ENCODE measurements at places on chromosomes 13 and 19.
A peak's percentile ranks its signal among the peaks of the same experiment; 100 is the strongest.

- DNase-seq: no peak
These were observed 21.3 kb upstream of the OR1M1 start for GRCh38 chr19:9065457-9066014.

DNA sequence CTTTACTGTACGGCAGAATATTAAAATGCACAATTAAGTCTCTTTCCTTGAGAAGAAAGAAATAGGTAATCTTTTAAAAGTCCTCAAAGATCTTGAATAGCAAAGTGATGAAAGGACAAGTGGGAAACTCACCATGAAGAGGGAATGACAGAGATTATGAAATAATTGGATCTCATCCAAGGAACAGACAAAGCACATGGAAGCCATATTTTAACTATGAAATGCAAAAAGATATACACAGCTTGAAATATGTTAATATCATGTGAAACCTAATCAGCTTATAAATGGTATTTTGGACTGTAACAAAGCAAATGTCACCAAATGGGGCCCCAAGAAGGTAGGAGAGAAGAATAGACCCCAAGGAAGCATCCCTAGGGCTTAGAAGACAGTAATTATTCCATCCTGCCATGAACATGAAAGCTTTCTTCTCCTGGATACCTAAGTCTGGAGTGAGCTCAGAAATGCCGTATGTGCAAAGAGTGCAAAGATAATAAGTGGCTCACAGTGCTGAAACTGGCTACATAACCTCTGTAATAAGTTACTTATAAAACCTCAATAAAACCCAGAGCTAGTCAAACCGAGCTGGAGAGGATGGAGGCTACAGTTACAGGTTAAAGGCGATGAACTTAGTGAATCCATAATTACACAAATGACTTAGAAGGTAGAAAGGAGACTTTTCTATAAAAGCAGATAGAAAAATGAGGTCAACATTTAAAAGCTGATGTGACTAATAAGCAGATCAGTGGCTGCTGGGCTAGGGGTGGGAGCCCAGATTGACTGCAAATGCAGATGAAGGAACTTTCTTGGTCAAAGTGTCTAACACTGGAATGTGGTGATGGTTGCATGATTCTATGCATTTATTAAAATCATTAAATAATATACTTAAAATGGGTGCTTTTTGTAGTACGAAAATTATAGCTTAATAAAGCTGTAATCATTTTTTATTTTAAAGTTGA lies 34.4 kb downstream of the DCLK1 start:
- no peak for DNase-seq

- DNase-seq: no peak
These were observed 66.6 kb downstream of the RUBCNL start for GRCh38 chr13:46320406-46320805.

GRCh38 chr19:4278010-4278409 lies 1.1 kb upstream of the SHD start:
- no peak for DNase-seq

DNA sequence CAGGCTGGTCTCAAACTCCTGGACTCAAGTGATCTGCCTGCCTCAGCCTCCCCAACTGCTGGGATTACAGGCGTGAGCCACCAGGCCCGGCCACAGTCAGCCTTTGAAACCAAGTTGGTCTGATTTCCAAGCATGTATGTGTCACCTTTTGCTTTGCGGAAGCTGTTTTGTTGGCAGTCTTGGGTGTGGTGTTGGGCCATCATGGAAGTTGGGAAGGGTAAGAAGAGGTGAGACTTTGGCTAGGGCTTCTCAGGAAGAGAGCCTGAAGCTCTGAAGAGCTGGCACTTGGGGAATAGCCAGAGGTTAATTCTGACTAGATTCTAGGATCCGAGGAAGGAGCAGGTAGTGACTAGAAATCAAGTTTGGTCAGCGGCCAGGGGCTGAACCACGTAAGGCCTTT lies 2.8 kb downstream of the RSPH6A start:
- DNase-seq: no peak

DNA sequence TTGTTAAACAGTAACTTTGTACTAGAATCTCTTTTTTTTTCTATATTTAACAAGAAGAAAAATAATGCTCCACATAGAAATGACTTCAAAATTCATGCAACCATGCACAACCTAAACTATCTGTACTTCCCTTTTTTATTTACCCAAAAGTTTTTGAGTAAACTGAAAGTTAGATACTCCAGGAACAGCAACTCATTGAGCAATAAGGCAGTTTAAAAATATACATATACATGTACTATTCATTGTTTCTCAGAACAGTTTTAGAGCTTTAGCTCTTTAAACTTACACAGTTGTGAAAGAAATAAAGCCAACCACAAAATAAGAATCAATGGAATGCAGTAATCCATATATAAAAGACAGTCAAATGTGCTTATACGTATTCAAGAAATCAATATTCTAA lies 39.2 kb downstream of the MTMR6 start:
- DNase-seq: no peak

DNA sequence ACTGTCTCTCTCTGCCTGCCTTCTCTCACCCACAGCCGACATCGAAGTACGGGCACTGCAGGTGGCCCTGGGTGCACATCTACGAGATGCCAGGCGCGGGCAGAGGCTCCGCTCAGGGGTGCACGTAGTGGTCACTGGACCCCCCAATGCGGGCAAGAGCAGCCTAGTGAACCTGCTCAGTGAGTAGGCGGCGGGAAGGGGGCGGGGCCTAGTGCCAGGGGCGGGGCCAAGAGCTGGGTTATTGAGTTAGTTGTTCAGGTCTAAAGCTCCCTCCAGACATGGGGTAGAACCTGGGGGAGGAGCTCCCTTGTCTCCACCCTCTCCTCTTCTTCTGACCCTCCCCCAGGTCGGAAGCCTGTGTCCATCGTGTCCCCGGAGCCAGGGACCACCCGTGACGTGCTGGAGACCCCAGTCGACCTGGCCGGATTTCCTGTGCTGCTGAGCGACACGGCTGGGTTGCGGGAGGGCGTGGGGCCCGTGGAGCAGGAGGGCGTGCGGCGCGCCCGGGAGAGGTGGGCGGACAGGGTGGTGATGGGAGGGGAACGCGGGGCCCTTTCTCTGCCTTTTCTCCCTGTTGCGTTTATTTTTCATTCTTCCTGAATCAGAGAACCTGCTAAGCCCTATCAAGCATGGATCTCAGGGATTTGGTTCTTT lies 1.9 kb downstream of the GTPBP3 start:
- DNase-seq: peak; percentile 52

- DNase-seq: no peak
These were observed 10.8 kb downstream of the ENOX1 start for GRCh38 chr13:43776006-43776405.

- DNase-seq: no peak
These were observed 57.2 kb upstream of the C1QTNF9 start for GRCh38 chr13:24252136-24252535.

GRCh38 chr19:16702123-16702522 lies 17.5 kb upstream of the NWD1 start:
- DNase-seq: no peak

DNA sequence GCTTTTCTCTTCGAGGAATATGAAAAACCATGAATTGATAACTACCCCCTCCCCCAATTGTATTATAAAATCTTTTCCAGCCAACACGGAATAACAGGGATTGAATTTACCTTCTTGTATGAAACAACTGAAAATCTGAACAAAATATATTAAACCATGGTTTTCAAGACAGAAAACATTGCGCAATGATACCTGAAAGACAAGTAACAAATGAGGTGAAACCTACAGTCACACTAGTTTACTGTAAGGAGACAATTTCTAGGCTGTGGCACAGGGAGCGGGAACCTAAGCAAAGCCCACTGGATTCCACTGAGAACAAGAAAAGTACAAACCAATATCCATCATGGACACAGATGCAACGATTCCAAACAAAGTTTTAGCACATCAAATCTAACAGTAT lies 53.4 kb downstream of the ZNF283 start:
- no peak for DNase-seq

DNA sequence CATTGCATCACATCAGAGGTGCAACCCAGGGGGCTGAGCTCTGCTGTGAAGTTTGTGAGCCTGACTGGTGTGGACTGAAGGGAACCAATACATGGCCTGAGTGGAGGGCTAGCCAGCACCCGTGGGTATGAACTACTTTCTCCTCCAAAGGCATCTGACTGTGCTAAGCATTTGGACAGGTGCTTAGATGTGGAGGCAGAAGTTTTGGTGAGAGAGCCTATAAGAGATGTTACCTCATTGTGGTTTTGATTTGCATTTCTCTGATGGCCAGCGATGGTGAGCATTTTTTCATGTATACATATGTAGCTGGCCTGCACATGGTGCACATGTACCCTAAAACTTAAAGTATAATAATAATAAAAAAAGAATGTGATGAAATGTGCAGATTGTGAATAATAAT lies 46.9 kb downstream of the TEX29 start:
- DNase-seq: no peak

DNA sequence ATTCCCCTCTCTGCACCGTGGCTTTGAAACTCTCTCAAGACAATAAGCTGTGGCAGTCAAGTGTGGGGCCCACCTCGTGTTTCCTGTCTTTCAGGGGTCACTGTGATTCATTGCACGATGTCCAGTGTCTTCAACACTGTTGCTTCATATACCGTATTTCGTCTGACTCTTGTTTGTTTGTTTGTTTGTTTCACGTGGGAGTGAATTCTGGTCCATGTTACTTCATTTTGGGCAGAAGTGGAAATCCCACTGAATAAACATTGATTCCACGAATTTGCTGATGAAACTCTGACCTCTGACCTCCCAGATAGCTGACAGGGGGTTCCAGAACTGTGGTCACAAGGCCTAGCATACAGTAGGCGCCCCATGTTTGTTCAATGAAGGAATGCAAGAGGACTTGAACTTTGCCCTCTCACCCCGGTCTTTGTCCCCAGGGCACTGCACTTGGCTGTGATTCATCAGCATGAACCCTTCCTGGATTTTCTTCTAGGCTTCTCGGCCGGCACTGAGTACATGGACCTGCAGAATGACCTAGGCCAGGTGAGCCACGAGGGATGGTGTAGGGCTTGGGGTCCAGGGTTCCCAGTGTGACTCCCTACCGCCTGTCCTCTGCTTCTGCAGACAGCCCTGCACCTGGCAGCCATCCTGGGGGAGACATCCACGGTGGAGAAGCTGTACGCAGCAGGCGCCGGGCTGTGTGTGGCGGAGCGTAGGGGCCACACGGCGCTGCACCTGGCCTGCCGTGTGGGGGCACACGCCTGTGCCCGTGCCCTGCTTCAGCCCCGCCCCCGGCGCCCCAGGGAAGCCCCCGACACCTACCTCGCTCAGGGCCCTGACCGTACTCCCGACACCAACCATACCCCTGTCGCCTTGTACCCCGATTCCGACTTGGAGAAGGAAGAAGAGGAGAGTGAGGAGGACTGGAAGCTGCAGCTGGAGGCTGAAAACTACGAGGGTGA lies 5.1 kb downstream of the NFKBIB start:
- no peak for DNase-seq

DNA sequence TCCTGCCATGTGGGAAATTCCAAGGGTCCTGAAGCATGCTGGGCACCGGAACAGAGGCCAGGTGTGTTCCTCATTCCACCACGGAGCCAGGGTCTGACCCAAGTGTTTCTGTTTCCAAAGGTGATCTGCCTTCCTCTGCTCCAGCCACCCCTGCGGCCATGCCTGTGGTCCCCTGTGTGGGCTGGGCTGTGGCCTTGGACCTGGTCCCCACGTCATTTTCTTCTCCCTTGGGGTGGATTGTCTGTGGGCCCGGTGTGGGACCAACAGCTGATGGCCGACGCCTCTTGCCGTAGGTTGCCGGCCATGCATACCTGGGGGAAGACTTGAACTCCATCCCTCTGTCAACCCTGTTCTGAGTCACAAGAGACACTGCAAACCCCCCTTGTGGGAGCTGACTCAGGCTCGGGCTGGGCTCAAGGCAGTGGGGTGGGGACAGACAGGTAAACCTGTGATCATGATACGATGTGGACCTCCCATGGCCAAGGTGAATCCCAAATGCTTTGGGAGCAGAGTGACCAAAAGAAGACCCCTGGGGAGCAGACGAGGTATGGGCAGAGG lies 35.0 kb downstream of the ATP11A start:
- no peak for DNase-seq

DNA sequence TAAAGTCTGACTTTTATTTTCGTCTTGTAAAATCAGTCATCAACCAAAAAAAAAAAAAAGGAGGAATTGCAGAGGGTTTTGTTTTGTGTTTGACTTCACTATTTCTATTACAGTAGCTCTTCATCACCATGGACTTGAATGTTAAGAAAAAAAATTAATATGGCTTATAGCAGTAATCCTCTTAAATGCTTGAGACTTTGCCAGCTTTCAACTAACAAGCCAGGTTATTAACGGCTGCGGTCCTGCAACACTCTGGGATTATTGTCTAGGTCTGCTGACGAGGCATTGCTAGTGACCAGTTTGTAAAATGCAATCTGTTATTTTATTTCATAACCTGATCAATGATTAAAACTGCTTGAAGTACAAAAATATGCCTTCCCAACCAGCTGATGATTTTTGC lies 647.2 kb upstream of the KLHL1 start:
- no peak for DNase-seq

DNA sequence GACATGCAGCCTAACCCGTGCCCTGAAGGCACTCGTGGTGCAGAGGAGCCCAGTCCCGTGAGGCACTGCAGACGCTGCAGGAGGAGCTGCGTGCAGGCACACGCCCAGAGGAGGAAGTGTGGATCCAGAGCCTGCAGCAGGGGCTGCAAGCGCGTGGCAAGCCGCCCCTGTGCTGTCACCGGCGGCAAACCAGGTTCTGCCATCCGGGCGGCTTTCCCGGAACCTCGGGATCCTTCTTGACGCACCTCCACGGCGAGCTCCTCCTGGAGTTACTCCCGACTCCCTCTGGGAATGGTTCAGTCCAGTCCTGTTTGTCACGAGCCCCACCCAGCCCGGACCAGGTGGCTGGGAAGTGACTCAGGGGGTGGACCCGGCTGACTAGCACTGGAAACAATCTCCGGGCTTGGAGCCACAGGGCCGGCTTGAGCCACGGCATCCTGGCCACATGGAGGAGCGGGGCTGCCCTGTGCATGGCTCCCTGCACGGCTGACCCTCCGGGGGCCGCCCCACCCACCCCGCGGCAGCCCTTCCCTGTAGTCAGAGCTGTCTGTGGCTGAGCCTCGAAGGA lies 10.2 kb downstream of the DPP9 start:
- no peak for DNase-seq

- no peak for DNase-seq
These were observed 572 bp downstream of the UGGT2 start for GRCh38 chr13:96052656-96053002.

- no peak for DNase-seq
These were observed 202.1 kb downstream of the TBC1D4 start for GRCh38 chr13:75279834-75280369.

DNA sequence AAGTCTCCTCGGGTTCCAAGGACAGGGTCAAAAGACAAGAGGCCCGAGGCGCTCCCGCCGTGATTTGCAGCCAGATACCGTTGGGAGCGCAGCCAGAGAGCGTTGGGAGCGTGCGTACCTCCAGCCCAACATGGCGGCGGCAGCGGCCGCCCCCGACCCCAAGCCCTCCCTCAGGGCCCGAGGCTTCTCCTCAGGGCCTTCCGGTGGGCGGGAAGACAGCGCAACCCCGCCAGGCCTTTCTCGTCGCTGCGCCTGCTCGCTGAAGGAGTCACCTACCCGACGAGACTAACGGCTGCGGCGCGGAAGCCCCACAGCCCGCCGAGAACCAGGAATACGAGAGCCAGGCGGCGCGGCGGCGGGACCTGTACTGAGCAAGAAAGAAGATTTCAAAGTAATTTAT lies 3.2 kb upstream of the ZNF850 start:
- DNase-seq: no peak

Data from germinal center (tissue), 1 donor.